NCI-H1436 (cell line): ENCODE measurements at places on chromosomes 2 and 18.

- DNase-seq, result peak; percentile 29
Measured at GRCh38 chr18:63320975-63321265, 1.4 kb upstream of the BCL2 start.

DNA sequence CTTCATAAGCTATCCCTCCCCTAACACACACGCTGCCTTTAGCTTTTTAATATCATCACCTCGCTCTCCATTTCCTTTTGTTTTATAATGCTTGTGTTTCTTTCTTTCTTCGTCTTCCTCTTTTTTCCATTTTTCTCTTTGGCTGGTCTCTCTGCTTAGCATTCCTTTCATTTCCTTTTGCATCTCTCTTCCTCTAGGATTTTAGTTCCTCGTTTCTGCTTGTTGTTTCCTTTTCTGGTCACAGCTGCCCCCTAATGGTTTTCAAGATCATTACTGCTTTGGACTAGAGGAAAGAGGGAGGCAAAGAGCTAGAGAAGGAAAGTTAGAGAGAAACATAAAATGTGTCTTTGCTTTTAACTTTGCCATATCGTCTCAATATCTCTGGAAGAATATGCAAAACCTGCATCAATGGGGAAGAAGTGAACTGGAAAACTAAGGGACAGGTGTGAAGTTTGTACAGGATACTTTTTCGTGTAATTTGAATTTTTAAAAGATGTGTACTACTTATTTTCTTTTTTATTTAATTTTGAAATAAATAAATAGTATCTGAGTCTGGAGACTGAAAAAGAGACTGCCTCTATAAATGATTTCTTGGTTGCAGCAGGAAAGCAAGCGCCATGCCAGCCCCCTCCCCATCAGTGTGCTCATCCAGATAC, 6.3 kb upstream of the NRP2 start:
- DNase-seq, result peak; percentile 35

GRCh38 chr2:69989441-69990105, 28.1 kb upstream of the ASPRV1 start:
- no peak for DNase-seq

- DNase-seq, result no peak
Measured at GRCh38 chr2:18926631-18927524, 337.5 kb upstream of the NT5C1B start.

DNA sequence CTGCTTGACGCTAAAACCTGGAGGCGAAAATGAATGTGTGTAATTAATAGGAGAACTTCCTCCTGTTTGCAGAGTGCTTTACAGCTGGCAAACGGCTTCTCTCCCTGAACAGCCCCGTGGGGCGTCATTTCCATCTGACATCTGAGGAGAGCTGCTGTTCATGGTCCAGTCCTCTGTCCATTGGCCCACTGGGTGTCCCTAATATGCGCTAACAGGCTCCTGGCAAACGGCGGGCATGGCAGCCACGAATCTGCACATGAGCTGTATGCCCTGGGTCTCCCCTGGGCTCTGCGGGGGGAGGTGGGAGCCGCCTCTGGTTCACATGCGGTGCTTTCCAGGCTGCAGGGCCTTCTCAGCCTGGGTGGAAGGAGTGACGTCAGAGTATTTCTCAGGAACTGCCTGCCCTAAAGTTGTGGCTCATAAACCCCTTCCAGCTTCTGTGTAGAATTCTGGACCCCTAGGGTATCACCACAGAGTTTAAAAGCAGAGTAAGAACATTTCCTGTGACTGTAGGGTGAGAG, 73.2 kb downstream of the LRRFIP1 start:
- peak; percentile 58 for DNase-seq
